ENCODE measurements at places on chromosomes 16 and 17.
A peak's percentile ranks its signal among the peaks of the same experiment; 100 is the strongest.

- DNase-seq, result peak; percentile 92
Measured at GRCh38 chr17:8209907-8210760, at the start of gene AURKB. AURKB (minus strand) TSS chr17:8210575; CDS start chr17:8210224, 351 bp downstream.

GRCh38 chr17:30238387-30239088 is 3.0 kb upstream of the SLC6A4 start:
- no peak for DNase-seq

DNA sequence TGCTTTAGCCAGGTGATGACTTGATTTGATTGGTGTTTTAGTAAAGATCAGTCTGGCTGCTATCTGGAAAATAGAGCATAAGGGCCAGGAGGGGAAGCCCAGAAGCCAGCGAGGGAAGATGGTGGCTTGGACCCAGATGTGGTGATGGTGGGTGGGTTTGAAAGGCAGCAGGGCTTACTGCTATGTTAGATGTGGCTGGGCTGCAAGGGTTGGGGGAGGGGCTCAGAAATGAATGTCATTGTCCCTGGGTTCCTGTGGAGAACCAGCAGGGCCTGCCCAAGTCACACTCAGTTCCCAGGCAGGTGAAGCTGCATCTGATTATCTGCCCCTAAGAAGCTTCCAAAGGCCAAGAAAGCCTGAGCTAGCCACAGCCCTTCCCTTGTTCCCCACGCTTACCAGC is 71.7 kb upstream of the BRD7 start:
- DNase-seq, result no peak

GRCh38 chr16:63623551-63624039 is 1498.3 kb downstream of the CDH11 start:
- no peak for DNase-seq

DNA sequence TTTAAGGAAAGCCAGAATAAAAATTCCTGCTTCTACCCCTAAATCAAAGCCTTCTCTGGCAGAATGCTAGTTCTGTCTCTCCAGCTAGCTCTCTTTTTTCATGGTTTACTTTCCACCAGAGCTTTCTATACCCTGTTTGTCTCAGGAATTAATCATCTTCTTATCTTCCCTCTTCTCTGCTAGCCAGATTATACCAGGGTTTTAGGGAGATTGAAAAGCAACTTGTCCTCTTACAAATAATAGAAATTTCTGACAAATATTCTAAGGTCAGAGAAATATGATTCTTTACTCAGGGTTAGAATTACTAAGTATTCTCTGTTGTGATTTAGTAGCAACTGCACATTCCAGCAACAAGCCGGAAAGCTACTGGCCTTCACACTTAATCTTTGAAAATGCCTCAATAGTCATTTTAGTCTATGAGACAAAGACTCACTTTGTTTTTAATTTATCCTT is 166.4 kb downstream of the TANC2 start:
- no peak for DNase-seq

DNA sequence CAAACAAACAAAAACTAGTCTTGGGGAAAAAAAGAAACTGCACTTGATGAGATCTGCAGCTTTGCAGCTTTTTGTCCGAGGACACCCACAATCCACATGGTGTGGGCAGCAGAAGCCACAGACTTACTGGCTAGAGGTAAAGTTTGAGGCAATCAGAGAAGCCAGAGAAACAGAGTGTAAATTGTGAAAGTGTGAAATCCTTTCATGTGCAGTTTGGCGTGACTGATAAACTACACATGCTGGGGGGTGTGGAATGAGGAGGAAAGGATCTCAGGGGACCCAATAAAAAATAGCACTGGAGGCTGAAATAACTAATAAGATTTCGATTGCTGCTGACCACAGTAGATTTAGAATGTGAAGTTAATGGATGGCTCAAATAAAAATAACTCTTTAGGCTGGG is 42.4 kb upstream of the HOXB13 start:
- no peak for DNase-seq

- no peak for DNase-seq
Measured at GRCh38 chr16:10762336-10763016, 18.8 kb downstream of the NUBP1 start.

GRCh38 chr16:30786115-30786935 is 680 bp downstream of the ZNF629 start:
- no peak for DNase-seq

GRCh38 chr16:21167360-21167759 is 8.9 kb downstream of the LDAF1 start:
- DNase-seq, result no peak

GRCh38 chr16:84922351-84923120 is 88.8 kb downstream of the ZDHHC7 start:
- peak; percentile 95 for DNase-seq

DNA sequence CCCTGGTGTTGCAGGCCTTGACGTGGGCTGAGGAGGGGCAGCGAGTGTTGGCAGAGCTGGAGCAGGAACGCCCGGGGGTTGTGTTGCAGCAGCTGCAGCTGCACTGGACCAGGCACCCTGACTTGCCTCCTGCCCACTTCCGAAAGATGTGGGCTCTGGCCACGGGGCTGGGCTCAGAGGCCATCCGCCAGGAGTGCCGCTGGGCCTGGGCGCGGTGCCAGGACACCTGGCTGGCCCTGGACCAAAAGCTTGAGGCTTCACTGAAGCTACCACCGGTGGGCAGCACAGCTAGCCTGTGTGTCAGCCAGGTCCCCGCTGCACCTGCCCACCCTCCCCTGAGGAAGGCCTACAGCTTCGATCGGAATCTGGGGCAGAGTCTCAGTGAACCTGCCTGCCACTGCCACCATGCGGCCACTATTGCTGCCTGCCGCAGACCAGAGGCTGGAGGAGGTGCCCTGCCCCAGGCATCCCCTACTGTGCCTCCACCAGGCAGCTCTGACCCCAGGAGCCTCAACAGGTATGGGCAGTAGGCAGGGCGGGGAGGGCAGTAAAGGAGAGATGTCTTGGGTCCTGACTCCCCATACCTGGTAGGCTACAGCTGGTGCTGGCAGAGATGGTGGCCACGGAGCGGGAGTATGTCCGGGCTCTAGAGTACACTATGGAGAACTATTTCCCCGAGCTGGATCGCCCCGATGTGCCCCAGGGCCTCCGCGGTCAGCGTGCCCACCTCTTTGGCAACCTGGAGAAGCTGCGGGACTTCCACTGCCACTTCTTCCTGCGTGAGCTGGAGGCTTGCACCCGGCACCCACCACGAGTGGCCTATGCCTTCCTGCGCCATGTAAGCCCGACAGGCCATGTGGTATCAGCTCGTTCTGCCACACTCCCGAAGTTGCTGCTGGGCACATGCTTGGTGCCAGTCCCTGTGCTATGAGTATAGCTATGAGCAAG is 5.6 kb downstream of the PLEKHG4 start:
- peak; percentile 64 for DNase-seq

GRCh38 chr17:7177954-7178477 is 1.2 kb downstream of the ASGR1 start:
- DNase-seq, result peak; percentile 37

DNA sequence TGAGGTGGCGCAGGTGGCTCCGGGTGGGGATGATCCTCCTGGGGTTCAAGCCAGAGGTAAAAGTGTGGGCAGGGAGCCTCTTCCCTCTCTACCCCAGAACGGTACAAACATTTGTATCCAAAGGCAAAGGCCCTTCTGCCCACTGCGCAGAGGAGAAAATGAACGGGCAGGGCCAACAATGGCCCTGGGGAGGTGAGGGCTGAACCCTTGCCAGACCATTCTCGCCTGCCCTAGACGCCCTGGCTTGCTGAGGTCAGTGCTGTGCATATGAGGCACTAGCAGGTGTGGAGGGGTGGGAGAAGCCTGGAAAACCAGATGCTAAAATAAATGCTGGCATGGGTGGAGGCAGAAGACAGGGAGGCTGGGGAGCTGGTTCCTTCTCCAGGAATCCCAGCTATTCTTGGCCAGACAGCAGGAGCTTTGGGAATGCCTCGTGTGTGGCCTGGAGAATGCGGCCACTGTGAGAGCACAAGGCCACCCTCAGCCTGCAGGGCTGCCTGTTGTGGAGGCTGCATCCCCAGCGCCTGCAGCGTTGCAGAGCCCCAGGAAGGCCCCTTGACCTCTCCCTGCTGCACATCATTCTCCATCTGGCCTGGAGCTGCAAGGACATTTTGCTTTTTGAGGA is 4.5 kb downstream of the C17orf50 start:
- no peak for DNase-seq

- DNase-seq, result no peak
Measured at GRCh38 chr17:14197586-14197985, 39.1 kb downstream of the CDRT15 start.

DNA sequence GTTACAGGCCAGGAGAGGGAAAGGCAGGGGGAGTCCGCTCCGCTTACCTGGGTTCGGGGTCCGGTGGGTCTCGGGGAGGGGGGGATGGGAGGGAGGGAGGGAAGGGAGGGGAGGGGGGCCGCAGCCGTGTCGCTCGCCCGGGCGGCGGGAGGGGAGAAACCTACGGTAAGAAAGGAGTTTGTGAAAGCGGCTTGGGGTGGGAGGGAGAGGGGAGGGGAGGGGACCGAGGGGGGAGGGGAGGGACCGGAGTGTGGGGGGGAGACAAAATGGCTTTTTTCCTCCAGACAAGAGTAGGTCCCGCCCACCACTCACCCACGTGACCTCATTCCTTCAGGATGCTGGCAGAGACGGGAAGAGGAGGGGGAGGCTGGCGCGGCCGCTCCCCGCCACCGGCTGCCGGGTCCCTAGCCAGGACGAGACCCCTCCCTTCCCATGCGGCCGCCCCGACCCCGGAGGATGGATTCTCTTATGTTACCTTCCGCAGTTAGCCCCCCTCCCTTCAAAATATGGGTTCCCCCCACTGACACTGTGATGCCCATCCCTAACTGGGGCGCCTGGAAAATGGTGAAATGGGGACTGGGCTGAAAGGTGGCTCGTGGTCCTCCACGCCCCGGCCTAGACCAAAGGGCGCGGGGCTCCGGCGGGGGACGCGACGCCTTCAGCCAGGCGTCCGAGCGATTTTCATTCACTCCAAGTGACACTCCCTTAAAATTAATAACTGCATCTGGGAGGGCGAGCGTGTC is at the start of gene PCGF2:
Gene PCGF2, minus strand, starts transcription at position 188 of the 743 bp plus-strand sequence. CDS start 7,934 bp downstream, outside the sequence.
- DNase-seq, result peak; percentile 39

GRCh38 chr16:30187971-30188561 is 4.7 kb downstream of the CORO1A start:
- DNase-seq, result no peak

GRCh38 chr17:4082136-4082924 is 60.5 kb downstream of the ZZEF1 start:
- no peak for DNase-seq

GRCh38 chr17:15440347-15440746 is 27.1 kb downstream of the CDRT4 start:
- no peak for DNase-seq

GRCh38 chr17:61784510-61784909 is 78.8 kb downstream of the BRIP1 start:
- no peak for DNase-seq

GRCh38 chr17:14428648-14429029 is 127.8 kb downstream of the HS3ST3B1 start:
- no peak for DNase-seq

DNA sequence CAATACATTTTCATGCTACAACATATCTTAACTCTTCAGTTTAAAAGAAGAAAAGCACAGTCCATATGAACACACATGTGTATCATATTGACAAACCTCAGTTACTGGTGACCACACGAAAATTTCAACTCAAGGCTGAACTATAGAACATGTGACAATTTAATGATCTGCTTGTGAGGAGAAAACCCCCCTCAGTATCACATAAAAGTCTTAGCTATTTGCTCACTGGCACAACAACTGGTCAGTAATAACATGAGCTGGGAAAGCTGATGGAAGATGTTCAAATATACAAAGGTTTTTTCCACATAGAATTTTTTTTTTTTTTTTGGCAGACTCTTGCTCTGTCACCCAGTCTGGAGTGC is 19.5 kb downstream of the ZNF652 start:
- no peak for DNase-seq

GRCh38 chr16:19203374-19203966 is 35.4 kb downstream of the SYT17 start:
- DNase-seq, result no peak

- no peak for DNase-seq
Measured at GRCh38 chr17:55730808-55731207, 8.1 kb upstream of the TMEM100 start.

DNA sequence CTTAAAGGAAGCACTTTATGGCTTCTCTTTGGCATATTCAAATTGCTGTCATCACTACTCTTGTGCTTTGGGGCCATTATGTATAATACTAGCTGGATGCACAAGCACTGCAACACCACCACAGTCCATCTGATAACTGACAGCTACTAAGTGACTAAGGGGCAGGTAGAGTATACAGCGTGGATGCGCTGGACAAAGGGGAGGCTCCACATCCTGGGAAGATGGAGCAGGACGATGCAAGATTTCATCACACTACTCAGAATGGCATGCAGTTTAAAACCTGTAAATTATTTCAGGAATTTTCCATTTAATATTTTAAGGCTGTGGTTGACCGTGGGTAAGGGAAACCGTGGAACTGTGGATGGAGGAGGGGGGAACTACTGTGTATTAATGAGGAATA is 25.0 kb downstream of the MPRIP start:
- DNase-seq, result no peak

- DNase-seq, result peak; percentile 95
Measured at GRCh38 chr17:74332763-74333283, 6.8 kb downstream of the KIF19 start.

GRCh38 chr16:26688105-26688504 is 378.6 kb upstream of the C16orf82 start:
- DNase-seq, result no peak

GRCh38 chr17:40243761-40244160 is 24.7 kb downstream of the WIPF2 start:
- no peak for DNase-seq

DNA sequence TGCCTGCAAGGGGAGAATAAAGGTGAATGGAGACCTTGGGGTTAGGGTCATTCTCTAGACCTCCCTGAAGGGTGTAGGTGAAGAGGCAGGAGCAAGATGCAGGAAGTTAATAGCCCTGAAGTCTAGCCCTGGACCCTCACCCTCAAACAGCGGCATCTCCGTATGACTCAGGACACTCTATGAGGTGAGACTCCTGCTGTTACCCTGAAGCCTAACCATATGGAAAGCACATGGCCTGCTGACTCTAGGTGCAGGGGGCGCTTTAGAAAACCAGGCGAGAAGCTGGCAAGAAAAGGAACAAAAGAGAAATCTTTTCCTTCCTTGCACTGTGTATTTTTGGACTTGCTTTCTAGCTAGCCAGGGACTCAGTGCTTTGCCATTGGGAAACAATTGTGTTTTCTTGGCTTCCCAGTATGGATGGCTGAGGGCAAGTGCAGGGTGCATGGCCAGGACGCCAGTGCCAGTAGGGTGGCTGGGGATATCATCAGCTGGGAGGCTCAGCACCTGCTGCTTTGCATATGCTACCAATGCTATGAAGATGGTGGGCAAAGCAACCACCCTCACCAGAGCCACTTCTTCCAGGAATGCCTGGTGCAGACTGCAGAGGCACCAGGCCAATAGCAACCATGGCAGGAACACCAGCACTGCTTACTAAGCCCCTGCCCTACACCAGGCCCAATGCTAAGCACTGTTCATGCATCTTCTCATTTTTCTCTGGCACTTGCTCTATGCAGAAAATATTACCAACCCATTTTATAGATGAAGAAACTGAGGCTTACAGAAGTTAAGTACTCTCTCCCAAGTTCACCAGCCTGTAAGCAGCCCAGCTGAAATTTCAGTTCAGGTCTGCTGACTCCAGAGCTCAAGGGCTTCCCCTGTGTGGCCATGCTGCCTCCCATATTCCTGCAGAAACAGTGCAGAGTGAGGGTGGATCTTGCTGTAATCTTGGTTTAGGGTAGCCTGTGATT is 425.1 kb downstream of the SLC39A11 start:
- DNase-seq, result no peak

- DNase-seq, result no peak
Measured at GRCh38 chr16:74480150-74481029, 59.1 kb upstream of the CLEC18B start.

GRCh38 chr17:61806936-61807335 is 56.4 kb downstream of the BRIP1 start:
- no peak for DNase-seq

GRCh38 chr17:61366715-61367413 is 32.8 kb upstream of the TBX2 start:
- no peak for DNase-seq

Data from SHP77 treated with DMSO at 0.1 percent for 48 hours (cell line).